ENCODE measurements at places on chromosomes 7 and 10. TPM values are rescaled to one million over a fixed set of nuclear protein-coding genes. Genes with fewer than 3 reads are reported as not detected.
A peak's percentile ranks its signal among the peaks of the same experiment; 100 is the strongest.

The IKZF1 gene
- total RNA-seq, result not detected

The HABP2 gene
- not detected for total RNA-seq

The ADCY1 gene
- total RNA-seq, result 0.56 TPM

The CLEC2L gene
- not detected for total RNA-seq

The KCNH2 gene
- total RNA-seq, result not detected

The SYT15 gene
- 0.10 TPM for total RNA-seq

The SFTPA1 gene
- not detected for total RNA-seq

DNA sequence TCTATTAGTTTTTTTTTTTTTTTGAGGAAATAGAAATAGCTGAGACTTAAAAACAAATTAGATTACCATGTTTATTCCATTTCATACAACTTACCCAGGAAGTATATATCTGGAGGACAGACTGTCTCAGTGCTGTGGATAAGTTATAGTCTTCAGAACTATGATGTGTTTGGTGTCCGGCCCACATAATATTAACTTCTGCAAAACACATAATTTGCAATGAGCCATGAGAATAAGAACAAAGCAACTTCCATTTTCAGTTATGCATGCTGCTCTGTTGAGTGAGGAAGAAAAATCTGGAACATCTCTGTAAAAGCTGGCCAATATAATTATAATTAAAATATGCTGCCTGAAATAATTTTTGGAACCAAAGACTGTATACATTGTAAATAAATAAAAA, 130.9 kb downstream of the AGMO start:
- DNase-seq, result no peak

DNA sequence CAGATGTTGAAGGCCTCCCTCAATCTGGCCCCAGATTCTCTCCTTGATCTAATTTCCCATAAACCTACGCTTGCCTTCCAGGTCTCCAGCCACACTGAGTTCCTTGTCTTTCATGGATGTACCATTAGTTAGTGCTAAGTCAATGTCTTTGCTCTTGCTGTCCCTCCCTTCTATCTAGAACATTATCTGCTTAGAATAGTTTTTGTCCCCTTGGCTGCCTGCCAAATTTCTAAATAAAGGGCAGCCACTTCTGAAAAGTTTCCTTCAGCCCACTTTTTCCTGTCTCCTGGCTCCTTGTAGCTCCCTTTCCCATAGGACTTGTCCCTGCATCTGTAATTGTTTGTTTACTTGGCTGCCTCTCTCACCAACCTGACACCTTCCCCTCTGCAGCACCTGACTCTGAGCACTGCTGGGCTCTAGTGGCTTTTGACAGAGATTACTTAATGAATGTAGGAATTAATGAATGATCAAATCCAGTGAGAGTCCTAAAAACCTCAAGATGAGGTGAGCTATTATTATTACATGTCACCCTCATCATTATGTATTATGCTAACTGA, 58.3 kb downstream of the CXCL12 start:
- DNase-seq, result no peak

DNA sequence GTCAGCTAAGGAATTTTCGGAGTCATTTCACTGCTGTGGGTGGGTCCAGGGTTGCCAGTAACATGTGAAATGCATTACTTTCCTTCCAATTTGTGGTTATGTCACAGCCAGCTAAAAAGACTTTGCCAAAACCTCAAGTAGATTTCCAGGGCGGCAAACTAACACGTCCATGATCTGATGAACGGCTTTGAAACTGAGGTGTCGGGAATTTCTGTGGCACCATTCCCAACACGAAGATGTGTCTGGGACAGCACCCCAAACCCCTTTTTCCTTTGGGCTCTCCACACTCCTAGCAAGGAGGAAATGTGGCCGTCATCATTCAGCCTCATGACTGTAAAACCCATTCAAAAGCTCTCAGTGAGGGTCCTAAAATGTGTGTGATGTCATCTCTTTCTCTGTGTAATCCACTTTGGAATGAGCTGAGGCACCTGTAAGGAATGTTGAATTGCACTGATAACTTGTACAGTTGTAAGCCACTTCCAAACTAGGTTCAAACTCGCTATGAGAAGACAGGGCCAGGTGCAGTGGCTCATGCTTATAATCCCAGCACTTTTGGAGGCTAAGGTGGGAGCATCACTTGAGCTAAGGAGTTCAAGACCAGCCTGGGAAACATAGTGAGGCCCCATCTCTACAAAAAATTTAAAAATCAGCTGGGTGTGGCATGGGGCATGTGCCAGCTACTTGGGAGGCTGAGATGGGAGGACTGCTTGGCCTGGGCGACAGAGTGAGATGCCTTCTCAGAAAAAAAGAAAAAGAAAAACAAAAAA, 146.1 kb upstream of the FRMD4A start:
- peak; percentile 63 for DNase-seq

GRCh38 chr10:123424537-123424936, 241.6 kb upstream of the GPR26 start:
- no peak for DNase-seq

GRCh38 chr7:97003262-97004246, 1.8 kb upstream of the DLX6 start:
- no peak for DNase-seq

DNA sequence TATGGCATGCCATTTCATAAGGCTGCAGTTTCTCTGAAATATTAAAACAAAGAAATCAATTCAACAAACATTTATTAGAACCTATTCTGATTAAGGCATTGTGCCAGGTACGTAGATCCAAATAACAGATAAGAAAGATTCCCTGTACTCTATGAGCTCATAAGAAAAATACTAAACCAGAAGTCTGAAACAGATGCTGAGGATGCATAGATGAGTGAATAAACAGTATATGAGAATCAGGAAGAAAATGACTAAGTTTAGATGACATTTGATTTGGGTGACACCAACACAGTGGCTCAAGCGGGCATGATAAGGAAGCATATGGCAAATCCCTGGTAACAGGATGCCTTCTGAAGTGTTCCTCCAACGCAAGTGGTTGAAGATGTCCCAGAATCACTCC, 477.2 kb downstream of the PARD3 start:
- no peak for DNase-seq

DNA sequence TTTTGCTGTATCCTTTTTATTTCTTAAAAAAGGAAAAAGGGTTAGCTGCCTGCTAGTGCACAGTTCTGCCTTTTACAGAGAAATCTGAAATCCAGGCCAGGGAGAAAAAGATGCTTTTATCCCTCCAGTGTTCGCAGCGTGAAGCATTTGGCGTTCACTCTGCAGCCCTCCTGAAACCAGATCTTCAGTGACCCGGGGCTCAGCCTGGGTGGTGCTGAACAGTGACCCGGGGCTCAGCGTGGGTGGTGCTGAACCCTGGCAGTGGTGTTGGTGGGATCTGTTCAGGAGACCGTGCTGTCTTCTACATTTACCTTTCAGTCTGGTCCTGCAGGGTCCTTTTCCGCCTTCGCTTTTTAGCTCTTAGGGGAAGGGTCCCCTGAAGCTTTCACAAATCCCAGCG, 164.7 kb upstream of the KLF6 start:
- no peak for DNase-seq

- DNase-seq, result no peak
Observed at GRCh38 chr10:71264345-71265200, 52.2 kb downstream of the UNC5B start.

GRCh38 chr7:28778786-28779185, 179.3 kb downstream of the TRIL start:
- DNase-seq, result no peak

DNA sequence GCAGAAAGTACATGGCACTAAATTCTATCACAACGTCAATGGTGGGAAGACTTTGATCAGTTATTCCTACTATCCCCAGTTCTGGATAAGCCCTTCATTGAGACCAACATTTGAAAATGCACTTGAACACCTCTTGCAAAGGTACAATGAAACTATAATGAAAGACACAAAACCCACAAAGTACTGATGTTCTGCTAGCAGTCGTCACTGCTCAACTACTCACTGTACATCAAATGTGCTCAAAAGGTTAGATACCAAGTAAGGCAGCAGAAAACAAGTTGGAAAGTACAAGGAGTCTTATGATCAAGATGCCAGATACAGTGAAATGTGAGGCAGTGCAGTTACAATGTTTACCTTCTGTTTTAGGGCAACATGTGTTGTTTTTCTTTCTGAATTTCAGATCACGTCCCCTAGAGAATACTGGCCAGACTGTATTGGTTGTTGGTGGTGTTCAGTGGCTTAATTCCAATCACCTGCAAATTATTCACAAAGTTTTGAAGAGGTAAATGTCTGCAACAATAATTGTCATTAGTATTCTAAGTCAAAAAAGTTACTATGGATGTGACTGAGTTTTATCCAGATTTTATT, 62.4 kb upstream of the WNT16 start:
- no peak for DNase-seq

- peak; percentile 91 for DNase-seq
Observed at GRCh38 chr7:149414745-149415390, 46.0 kb downstream of the ZNF777 start.

DNA sequence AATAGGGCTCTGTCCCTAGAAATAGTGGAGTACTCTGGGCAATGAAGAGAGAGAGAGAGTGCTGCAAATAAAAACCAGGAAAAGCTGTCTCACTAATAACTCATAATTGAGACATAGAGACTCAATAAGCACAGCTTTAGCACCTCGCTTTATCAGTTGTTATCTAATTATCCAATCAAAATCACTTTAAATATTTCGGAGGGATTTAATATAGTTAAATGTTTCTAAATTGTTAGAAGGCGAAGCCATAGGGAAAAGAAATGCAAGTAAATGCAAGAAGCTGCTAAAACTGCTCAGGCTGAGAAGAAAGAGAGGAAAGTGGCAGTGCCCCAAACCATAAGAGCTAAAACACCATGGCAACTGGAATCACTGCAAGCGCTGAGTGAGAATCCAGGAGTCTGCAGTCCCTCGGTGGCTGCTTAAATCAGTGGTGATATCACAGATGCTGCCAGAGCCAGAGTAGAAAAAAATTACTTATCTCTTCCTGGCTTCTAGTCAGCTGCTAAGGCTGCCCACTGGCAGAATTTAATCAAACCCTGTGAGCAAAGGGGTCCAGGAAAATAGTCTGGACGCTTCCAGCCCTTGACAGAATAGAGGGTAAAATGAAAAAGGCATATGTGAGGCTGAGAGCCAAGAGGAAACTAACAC, 150.4 kb upstream of the CHRM2 start:
- no peak for DNase-seq

GRCh38 chr10:32616438-32616837, 170.5 kb downstream of the CCDC7 start:
- no peak for DNase-seq

- DNase-seq, result no peak
Observed at GRCh38 chr7:105872491-105872890, 3.9 kb downstream of the ATXN7L1 start.

DNA sequence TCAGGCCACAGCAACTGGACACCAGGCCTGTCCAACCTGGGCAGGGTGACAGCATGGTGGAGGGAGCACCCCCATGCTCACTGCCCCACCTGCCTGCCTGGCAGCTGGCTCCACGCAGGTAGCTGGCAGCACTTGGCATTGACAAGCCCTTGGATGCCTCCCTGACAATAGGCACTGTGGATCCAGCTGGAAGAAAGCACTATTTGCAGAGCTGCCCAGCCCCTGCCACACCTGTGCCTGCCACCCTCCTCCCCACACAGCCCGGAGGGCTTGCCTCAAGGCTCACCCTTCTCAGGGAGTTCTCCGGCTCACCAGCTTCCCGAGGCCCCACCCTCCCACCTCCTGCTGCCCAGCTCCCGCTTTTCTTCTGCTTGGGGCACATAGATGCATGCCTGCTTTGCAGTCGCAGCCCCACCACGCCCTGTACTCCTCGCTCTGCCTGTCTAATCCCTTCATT, 160.1 kb downstream of the NEURL1 start:
- DNase-seq, result no peak

DNA sequence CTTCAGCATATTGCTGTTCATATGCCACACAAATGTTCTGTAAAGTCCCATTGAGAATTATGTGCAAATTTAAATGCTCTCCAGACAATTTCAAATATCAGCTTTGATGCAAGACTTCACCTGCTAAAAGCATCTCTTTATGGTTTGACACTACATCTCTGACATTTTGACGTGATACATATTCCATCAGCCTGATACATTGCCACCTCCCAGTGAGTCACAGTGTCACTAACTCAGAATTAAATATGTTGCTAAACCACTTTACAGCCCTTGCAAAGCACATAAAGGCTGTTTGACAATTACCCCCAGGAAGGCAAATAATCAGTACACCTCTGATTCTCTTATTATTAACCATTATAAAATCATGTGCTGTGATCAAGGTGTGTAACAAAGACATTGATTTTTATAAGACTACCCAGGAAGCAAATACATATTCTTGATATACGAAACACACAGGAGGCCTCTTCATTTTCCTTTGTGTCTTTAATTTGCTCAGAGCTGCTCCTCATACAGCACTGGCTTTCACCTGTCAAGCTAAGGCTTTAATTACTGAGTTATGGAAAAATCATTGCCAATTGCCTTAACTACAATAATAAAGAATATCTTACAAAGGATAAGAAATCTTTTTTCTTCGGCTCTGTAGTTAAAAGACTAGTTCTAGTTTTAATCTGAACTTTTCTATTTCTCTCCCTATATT, 547.5 kb upstream of the C7orf33 start:
- DNase-seq, result no peak

- no peak for DNase-seq
Observed at GRCh38 chr7:124940306-124940705, 10.7 kb upstream of the POT1 start.

DNA sequence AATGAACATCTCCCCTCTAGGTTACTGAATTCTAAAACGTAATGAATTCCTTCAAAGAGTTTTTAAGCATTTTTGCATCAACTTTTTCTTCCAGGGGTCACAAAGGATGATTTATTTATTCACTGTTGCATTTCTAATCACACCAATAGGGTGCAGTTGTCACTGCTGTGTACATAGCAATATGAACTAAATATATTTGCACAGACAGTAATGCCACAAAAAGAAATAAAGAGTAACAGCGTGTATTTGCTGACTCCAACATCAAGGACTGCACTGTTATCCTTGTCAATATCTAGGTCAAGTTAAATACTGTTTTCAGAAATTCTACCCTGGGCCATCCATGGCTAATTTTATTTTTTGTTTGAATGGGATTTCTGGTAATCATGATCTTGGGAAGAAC, 138.0 kb downstream of the FRMD4A start:
- DNase-seq, result no peak

DNA sequence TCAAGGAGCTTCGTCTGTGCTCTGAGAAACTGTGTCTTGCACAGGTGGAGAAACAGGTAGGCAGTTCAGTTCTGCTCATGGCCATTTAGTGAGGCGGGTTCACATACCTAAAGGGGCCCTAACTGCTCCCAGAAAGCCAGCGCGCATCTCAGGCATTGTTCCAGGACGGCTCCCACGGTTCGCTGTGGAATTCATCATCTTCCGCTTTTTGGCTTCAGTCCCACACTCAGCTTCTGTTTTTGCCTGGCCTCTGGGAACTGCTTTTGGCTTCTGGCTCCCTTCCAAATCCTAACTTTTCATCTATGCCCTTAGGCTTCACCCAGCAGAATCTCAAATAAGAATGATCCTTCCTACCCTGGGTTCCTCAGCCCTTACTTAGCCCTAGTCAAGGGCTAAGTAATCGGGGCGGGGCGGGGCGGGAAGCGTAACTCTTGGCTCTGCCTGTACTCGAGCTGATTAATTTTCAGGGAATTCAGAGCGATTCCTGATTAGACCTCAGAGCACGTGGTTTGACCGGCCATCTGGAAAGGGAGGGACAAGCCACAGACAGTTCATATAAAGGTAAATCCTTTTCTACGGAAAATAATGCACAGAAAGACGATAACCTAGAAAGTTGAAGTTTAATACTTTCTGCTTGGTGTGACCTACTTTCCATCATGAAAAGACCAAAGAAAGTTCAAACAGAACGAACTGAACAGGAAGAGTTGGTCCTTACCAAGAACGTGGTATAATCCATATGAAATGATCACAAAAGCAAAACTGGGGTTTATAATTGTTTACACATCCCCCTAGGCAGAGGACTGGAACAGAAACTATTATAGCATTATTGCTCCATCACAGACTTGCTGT, 105.7 kb downstream of the ST8SIA6 start:
- peak; percentile 98 for DNase-seq
